ENCODE measurements at places on chromosomes 12 and 14.

DNA sequence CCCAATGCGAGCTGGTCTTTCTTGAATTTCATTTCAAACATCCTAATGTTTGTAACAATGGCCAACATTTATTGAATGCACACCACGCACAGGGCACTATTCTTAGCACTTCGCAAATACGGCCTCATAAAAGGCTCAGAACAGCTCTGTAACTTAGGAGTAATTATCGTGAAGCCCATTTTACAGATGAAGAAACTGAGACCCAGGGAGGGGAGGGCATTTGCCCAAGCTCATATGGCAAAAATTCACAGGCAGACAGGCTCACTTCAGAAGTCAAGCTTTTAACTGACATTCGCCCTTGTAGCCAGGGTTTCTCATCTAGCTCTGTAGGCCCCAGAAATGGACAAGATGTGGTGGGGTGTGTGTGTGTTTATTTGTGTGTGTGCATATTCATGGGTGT lies 60.3 kb upstream of the TBX3 start:
- no peak for DNase-seq

DNA sequence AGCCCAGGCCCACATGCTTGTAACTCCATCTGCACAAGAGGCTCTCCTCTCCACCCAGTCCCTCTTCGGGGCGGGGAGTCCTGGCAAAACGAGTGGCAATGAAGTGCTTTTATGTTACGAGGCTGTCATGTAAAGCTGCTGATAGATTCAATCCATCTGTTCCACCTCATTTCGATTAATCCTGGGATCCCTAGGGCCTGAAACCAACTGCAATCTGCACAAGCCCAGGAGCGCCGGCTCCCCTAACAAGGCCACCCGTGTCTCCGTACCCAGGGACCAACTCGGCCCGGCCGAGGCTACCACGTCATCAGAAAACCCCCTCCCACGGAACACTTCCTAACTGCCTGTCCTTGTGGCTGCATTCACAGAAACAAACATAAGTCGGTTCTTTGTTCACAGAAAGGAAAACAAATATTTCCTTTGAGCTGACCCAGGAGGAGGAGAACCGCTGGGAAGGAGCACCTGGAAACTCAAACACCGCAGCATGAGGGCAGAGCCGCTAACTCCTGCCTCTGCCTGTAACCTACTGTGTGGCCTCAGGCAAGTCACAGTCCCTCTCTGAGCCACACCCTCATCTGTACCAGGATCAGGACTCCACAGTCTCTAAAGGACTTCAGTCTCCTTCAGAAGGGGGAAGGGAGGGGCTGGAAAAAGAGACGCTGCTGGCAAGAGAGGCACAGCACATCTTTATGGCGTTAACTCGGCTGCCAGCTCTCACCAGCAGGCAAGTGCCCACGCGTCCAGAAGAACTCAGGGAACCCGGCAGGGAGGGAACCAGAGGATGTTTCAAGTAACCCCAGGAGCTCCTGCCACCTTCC lies 47.8 kb downstream of the CCDC88C start:
- no peak for DNase-seq

DNA sequence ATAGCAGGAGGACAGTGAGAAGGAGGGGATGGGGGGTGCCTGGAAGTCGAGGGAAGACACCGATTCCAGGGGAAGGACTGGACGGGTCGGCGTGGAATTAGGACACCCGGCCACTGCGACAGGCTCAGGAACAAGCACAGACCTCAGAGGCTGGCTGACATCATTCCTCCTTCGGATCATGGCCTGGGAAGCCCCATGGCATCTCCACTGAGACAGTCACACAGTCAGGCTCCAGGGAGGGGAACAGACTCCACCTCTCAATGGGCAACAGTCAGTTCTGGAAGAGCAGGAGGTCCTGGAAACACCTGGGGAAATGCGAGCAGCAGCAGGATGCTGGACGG lies 67.9 kb upstream of the FBRSL1 start:
- no peak for DNase-seq

DNA sequence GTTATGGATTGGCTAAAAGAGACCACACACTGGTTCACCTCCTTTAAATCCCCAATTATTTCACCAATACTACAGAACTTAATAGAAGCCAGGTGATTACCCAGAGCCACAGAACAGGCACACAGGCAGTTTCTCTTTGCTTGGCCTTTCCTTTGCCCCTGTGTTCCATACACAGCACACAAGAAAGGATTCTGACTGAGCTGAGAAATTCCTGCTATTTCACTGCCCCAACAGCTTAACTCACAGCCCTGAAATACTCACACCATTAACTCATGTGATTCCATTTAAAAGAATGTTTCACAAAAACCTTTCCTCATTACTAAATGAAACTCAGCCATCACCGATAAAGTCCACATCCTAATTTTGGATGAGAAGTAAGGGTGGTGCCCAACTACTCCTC lies 133.6 kb downstream of the MED13L start:
- DNase-seq: no peak

DNA sequence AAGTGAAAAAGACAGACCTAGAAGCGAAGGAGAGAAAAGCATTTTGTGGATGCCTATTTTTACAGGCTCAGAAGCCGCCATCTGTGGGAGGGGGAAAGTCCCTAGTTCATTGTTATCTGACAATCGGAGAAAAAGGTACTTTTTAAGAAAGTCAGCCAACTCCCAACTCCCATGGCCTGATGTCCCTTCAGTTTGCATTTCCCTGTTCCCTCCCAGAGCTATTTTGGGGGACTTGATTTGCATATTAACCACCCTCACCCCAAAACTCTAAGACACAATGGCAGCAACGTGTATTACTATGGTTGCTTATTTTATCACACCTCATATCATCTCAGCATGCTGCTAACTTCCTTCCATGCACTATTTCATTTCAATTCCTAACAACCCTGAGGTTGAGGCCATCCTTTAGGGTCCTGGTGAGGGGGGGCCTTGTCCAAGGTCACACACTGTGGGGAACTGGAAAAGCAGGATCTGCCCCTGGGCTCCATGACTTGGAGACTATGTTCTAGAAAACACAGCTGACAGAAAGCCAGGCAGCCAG lies 18.7 kb downstream of the HVCN1 start:
- DNase-seq: no peak

GRCh38 chr12:21642707-21643389 lies 14.8 kb downstream of the LDHB start:
- DNase-seq: no peak

GRCh38 chr12:25866586-25867378 lies 91.7 kb upstream of the RASSF8 start:
- DNase-seq: no peak

DNA sequence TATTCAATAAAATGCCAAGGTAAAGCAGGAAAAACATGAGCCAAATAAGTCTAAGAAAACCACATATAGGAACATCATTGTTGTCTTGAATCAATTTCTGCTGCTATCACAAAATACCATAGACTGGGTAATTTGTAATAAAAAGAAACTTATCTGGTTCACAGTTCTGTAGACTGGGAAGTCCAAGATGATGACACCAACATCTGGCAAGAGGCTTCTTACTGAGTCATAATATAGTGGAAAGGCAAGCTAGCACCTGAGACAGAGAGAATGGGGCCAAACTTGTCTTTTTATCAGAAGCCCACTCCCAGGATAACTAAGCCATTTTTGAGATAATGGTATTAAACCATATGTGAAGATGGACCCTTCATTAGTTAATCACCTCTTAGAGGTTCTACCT lies 975.9 kb downstream of the FLRT2 start:
- no peak for DNase-seq

- DNase-seq: no peak
These were observed 57.9 kb downstream of the PPP2R5C start for GRCh38 chr14:101819251-101819990.

DNA sequence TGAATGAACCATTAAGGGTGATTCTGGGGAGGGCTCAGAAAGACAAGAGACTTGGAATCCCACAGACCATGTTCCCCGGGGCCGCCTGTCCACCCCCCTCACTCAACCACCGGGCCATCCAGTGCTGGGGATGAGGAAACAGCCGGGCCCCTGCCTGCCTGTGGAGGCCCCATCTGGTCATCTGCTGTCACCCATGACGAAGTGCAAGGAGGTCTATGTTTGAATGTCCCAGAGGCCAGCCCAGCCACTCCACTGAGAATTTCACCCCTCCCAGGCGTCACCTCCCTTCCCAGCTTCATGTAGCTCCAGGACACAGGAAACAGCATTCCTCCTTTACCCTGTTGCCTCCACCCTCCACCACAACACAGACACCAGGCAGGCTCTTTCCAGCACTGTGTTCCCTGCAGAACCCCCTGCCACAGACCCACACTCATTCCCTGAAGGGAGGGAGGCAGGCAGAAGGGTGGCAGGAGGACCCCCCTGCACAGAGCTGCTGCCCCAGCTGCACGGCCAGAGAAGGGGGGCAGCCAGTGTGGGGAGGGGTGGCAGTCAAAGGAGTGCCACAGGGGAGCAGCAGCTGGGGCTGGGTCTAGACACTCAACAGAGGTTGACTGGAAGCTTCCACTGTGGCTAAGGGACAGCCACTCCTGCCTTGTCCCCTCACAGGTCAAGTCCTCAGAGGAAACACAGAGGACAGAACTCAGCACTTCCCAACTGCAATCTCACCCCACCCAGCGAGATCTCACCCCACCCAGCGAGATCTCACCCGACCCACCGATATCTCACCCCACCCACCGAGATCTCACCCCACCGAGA lies 50.3 kb upstream of the PPP2R5C start:
- DNase-seq: peak; percentile 65

DNA sequence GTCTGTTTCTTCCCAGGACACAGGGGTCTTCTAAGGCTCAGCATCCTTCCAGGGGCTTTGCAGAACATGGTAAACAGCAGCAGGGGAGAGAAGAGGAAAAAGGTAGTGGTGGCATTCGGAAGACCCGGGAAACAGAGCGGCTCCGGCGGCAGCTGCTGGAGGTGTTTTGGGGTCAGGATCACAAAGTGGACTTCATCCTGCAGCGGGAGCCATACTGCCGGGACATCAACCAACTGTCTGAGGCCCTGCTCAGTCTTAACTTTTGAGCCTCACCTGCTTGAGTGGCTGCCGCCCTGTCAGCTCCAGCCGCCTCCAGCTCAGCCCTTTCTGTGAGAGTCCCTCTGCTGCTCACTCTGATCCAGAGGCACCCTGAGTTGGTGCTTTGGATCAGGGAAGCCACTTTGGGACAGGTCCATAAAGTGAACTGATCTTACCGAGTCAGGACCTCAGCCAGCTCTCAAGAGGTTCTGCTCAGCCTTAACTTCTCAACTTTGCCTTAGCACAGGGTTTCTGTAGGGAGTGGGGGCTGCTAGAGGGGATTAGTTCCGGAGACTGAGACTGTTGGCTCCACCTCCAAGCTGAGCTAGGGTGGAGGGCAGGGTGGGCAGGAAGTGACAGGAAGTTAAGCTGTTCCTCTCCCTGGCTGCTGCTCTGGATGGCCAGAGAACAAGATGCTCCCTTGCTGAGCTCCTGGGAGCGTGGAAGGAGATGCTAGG lies 5.4 kb downstream of the SDR39U1 start:
- DNase-seq: no peak

Data from mesenteric fat pad (tissue), 1 donor.